ENCODE measurements at places on chromosomes 13 and 19. TPM values are rescaled to one million over a fixed set of nuclear protein-coding genes. Genes with fewer than 3 reads are reported as not detected.

- peak; percentile 78 for DNase-seq
These were observed 323.2 kb downstream of the OXGR1 start for GRCh38 chr13:96671073-96671472.

The LRFN3 gene
- 0.79 TPM for total RNA-seq

The ACP7 gene
- 0.77 TPM for total RNA-seq

The ZNF729 gene
- not detected for total RNA-seq

The LGALS16 gene
- total RNA-seq = not detected

DNA sequence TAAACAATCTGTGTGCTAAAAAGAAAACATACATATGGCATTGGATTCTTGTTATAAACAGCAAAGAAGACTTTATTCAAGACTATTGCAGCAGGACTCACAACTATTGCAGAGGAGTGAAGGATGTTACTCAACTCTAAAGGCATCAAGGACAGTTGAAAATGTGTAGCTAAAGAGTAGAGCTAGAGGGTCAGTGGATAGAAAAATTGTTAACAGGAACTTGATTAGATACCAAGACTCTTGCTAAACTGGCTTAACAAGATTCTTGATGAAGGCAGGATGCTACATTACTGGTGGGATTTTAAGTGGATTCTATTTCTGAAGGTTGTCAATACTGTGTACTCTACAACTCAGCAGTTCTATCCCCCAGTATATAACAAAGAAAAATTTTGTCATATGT, 1183.3 kb downstream of the SLITRK1 start:
- DNase-seq = peak; percentile 50

- DNase-seq = peak; percentile 36
These were observed 40.3 kb downstream of the ANKRD10 start for GRCh38 chr13:110874508-110874960.

DNA sequence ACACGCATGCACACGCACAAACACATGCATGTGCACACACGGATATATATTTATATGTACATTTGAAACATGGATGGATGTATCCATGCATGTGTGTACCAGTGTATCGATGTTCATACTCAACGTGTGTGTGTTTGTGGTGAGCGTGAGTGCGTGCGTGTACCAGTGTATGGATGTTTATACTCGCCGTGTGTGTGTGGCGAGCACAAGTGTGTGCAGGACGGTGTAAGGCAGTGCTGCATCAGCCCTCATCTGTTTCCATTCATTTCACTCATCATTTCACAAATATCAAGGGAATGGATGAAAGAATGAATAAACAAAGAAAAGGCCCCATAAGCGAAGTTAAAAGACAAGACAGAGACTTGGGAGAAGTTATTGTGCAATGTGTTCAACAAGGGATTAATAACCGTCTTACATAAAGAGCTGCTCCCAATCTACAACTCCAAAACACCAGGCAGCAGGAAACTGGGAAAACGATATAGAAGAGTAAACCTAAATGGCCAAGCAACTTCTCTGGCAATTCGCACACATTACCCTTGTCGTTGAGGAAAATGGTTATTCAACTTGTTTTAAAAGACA, 21.7 kb upstream of the MIER2 start:
- no peak for DNase-seq

- DNase-seq = no peak
These were observed 1.8 kb downstream of the GADD45B start for GRCh38 chr19:2477732-2478191.

DNA sequence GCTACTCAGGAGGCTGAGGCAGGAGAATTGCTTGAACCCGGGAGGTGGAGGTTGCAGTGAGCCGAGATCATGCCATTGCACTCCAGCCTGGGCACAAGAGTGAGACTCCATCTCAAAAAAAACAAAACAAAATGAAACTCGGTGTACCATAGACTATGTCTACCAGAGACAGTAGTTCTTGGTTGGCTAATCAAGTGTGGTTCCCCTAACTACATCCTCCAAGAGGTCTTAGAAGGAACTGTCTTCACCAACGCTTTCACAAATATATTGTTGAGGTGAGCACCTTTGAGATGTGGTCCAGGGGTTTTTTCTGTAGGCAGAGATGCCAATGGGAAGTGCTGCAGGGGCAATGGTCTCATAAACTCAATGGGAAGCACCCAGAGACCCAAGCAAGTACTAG, 48.0 kb downstream of the RFC3 start:
- no peak for DNase-seq

All from bronchial epithelial cell (primary cell).